AG04449 (cell line): ENCODE measurements at places on chromosomes 2 and 18.
A peak's percentile ranks its signal among the peaks of the same experiment; 100 is the strongest.

DNA sequence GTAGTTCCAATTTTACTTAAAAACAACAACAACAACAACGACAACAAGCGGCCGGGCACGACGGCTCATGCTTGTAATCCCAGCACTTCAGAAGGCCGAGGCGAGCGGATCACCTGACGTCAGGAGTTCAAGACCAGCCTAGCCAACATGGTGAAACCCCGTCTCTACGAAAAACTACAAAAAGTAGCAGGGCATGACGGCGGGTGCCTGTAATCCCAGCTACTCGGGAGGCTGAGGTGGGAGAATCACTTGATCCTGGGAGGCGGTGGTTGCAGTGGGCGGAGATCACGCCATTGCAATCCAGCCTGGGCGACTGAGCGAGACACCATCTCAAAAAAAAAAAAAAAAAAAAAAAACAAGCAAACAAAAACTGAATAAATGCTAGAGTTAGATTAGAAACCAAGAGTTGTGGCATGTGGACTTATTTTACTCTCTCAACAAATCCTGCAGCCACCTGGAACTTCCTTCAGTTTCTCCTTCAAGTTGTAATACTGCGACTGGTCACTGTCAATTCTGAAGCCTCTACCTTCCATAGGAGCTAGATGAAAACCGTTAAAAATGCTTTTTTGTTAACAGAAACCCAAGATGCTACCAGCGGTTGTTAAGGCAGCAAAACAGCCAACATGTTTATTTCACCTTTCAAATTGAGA is 1.3 kb downstream of the ATP5F1A start:
- no peak for DNase-seq

DNA sequence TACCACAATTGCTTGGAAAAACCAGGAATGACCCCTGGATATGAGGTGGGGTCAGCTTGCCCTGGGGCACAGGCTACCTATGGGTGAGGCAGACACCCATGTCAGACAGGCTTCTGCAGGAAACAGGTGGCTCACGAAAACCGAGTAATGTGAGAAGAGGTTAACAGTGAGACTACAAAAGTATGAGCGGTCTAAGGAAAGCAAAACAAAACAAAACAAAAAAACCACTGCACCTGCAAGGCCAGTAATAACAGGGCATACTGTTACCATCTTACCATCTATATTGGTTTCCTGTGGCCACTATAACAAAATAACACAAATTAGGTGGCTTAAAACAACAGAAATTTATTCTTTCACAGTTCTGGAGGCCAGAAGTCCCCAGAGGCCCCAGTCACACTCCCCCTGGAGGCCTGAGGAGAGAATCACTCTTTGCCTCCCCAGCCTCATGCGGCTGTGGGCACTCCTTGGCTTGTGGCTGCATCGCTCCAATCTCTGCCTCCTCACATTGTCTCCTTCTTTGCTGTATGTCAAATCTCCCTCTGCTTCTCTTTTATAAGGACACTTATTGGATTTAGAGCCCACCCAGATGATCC is 86.6 kb upstream of the EPC2 start:
- no peak for DNase-seq

DNA sequence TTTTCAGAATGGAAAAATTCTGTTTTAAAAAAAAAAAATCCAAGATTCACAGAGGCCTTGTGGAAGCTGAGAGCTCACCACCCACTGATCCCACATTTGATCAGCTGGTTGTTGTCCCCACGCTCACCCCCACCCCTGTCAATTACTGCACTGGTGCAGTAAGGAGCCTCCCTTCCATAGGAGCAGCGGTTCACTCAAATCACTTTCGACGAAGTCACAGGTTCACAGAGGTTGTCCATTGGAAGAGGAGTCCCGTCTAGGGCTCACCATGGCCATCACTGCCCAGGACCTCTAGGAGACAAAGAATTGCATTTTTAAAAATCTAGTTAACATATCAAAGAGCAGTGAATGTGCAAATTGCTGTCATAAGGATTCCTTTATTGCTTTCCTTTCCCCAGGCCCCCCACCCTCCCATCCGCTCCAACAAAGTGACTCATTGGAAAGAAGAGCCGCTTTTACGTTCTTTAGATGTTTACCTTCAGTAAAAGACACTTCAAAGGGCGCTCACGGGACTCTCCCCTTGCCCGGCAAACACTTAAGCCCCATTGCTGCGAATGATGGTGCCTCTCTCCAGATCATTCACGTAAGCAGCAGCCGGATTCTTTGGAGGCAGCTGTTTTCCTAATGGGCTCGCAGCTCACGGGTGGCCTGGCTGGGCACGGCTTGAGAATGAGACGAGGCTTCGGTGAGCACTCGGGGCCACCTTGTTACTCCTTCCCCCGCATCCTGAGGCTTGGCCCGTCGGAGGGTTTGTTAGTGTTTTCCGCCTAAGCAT is 165.5 kb upstream of the SALL3 start:
- DNase-seq = no peak

DNA sequence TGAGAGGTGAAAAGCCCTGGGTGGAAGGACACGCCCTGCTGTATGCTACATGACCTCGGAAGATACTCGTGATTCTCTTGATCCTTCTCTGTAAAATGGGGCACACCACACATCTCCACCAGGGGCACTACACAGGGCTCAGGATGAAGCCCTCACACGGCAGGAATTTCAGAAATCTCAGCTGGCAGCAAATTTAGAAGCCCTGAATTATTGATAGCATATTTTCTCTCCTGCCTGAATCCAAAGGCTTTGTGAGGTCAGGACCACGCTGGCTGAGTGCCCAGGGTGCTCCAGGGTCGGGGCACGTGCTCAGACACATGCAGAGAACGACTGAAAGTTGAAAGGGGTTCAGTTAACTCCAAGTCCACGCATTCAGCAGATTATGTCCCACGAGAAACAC is 42.1 kb upstream of the GALR1 start:
- peak; percentile 24 for DNase-seq

- DNase-seq = no peak
Measured at GRCh38 chr2:100887713-100888495, 68.0 kb downstream of the NPAS2 start.

DNA sequence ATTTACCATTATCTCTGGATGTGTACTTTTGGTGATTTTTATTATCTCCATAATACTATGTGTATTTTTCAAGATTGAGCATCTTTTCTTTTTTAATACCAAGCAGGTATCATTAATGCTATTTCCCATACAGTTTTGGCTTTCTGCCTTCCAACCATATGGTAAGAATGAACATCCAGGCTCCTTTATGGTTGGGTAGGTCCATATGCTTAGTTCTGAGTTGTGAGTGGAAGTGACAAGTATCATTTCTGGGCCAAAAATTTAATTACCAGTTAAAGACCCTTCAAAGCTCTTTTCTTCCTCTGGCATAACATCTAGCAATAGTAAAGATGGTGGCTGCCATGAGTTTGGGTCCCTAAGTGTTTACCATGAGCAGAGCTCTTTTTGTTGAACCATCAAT is 4.3 kb upstream of the RBM43 start:
- no peak for DNase-seq
